ENCODE measurements at places on chromosomes 5 and 9.

DNA sequence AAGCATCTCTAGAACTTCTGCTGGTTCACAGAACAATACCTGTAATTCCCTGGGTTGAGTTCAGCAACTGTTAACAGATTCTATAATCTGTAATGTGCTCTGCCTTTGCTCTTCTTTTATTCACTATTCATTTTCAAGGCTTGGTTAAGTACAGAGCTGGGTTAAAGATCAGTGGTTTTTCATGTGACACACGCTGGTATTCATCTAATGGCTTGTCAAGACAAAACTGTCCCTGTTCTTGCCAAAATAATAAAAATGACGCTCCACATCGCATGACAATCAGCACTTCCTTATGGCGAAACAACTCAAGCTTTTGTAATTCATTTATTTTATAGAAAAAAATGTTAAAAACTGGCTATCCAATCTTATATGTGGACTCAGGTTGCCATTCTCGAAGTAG is 137.9 kb downstream of the BNC2 start:
- no peak for DNase-seq

- DNase-seq: no peak
Observed at GRCh38 chr5:110070836-110071235, 381.1 kb downstream of the MAN2A1 start.

DNA sequence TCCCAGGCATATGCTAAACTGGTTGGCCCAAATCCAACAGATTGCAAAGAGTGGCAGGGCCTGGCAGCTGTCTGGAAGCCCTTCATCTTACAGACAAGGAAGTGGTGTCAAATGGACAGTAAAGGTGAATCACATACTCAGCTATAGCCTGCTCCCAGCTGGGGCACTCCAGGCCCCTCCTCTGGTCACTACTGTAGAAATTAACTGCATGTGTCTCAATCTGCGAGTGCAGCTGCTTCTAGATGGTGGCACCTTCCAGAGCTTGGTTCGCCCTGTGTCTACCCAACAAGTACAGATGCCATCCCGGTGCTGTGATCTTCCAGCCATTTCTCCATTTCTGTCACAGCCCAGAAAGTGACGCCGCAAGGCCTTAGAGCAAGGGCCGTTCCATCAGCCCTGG is 50.2 kb downstream of the OTULIN start:
- no peak for DNase-seq

- DNase-seq: no peak
Observed at GRCh38 chr5:116652903-116653302, 78.3 kb upstream of the SEMA6A start.

GRCh38 chr9:72650206-72650605 is 128.8 kb downstream of the TMC1 start:
- DNase-seq: no peak

DNA sequence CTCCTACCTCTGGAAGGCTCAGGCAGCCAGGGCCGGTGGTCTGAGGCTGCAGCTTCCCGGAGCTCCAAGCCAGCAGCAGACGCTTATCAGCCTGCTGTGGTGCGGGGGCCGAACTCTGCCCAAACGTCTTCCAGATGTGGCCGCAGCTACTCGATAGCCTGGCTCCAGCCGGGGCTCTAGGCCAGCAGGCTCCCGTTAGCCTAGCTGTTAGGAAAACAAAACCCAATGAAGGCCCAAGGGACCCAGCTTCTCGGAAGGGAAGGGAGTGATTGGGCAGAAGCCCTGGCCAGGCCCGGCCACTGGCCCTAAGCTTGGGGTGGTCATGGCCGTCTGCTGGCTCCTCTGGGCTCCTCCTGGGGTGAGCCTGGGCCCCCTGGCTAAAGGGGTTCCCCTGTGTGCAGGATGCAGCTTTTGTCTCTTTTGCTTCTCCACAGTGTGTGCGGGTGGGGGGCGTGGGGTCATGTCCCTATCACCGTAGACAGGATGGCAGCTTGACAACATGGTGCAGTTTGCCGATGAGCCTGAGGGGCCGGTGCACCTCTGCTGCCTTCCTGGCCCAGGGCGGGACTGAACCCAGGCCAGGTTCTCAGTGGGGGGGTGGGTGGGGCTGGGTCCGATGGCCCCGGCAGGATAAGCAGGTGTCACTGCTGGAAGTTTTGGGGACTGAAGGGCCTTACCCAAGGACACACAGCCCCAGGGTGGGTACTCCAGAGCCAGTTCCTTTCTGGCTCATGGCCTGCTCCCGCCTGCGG is 18.7 kb downstream of the MYMK start:
- no peak for DNase-seq

DNA sequence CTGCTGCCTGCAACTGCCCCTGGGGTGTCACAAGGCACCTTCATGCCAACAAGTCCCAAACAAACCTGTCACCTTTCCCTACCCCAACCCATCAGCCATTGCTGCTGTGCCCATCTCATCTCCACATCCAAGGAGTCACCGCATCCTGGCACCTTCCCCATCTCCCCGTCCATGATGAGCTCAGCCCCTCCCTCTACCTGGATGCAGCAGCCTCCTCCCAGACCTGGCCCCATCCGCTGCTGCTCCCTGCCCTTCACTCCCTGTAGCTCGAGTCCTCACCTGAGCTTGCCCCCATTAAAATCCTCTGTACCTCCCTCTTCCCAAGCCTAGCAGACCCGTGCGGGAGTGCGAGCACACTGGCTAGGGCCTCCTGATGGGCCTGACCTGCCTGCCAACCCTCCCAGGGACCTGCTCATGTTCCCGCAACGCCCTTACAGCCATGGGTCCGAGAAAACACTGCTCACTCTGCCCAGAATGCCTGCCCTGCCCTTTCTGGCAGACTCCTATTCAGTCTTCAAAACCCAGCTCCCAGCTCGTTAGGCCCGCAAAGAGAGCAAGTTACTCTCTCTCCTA is 110.6 kb downstream of the ADAMTS2 start:
- no peak for DNase-seq

GRCh38 chr5:117999939-118000549 is 988.3 kb downstream of the DTWD2 start:
- no peak for DNase-seq

- no peak for DNase-seq
Observed at GRCh38 chr5:14465116-14465515, 116.5 kb upstream of the OTULINL start.

DNA sequence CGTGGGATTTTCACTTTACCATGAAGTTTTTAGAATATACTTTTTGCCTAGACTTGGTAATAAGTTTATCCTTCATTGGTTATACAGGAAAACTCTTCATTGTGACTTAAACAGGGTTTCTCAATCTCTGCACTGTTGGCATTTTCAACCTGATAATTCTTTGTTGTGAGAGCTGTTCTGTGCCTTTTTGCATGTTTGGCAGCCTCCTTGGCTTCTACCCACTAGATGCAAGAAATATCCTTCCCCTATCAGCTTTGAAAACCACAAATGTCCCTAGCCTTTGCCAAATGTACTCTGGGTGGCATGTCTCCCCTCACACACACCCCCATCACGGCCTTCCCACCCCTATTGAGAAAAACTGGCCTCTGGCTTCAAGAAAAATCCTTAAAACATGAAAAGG is 180.9 kb downstream of the ESM1 start:
- DNase-seq: no peak

DNA sequence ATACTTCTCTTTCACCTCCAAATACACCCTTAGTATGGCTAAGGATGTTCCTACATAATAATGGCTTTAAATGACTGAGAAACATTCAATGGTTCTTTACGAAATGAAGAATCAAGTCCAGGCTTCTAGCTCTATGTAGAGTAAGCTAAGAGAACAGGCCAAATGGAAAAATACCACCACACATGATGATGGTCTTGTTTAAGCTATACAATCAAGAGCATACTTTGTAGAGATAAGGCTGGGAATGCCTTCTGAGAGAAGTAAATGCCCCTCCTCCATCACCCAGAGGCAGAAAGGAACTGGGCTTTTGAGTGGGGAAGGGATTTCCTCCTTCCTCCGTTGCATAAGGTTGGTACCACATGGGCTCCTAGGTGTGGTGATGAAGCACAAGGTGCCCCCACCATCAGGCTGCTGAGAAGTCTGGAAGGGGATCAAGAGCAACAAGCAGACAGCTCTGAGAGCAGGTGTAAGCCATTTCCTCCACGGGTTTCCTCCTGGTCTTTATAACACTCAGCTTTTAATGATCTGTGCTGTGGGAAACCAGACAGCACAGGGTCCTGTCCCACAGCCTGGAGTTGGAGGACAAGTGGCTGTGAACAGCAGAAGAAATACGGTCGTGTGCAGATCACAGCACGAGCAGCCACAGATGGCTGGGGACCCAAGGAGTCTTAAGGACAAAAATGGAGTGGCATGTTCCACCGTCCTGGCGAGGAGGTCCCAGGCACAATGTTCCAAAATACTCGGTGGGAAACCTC is 396.9 kb downstream of the CTNND2 start:
- DNase-seq: no peak

DNA sequence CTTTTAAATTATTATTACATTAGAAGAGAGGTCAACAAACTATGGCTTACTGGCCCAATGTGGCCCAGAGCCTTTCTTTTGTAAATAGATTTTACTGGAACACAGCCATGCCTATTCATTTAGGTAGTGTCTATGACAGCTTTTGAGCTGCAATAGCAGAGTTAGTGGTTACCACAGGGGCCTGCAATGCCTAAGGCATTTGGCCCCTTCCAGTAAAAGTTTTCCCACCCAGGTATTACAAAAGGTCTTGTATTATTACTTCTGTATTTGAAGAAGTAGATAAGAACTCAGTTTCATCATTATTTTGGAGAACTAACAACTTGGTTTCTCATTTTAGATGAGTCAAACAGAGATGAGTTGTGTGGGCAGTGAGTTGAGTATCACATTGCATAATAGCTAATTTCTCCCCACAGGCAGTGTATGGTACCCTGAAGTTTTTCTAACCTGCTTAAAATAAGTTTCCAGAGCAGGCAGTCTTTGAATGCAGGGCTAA is 9.5 kb downstream of the MTRR start:
- DNase-seq: no peak

DNA sequence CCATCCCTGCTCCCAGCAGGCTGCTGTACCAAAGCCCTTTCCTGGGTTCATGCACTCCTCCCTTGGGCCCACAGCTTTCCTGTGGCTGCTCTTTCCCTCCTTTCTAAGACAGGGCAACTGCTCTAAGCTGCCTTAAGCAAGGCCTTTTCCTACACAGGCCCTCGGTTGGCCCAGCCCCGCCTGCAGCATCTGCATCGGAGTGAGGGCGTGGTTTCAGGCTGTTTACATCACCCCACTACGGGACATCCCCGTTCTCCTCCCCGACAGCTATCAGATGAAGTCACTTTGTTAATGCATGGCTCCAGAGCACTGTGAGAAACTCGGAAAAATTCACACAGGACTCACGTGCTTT is 3.4 kb downstream of the DPH7 start:
- DNase-seq: no peak

DNA sequence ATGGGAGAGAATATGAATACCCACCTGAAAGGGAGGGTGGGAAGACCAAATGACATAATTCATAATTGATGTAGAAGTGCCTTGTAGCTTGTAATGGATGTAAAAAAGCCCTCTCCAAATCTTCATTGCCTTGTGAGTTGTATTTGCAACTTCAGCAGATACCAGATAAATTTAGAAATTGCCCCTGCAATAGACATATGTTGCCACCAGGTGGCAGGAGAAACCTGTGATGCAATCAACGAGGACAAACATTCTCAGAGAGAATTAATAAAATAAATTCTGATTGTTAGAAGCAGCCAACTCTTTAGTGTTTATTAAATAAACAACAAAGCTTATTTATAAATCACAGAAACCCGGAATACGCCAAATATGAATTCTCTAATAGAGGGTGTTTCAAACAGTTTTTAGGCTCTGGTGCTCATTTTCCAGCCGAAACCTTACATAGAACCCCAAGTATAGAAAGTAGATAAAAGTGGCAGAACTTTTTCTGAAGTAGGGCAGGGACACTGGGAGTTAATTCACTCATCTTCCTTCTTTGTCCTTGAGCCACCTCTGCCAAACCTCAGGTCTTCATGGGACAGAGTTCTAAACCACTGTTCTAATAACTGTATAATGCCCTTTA is 147.8 kb downstream of the TMEM38B start:
- no peak for DNase-seq

DNA sequence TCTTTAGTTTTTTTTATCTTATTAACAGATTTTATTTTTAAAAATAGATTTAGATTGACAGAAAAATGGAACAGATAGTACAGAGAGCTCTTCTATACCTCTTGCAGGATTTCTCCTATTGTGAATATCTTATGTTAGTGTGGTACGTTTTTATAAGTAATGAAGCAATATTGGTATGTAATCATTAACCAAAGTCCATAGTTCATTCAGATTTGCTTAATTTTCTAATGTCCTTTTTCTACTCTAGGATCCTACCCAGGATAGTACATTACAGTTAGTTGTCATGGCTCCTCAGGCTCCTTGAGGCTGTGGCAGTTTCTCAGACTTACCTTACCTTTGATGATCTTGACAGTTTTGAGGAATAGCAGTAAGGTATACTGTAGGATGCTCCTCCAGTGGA is 30.4 kb downstream of the PPP2R2B start:
- DNase-seq: no peak

- DNase-seq: no peak
Observed at GRCh38 chr9:129953736-129954135, 89.3 kb downstream of the FNBP1 start.

DNA sequence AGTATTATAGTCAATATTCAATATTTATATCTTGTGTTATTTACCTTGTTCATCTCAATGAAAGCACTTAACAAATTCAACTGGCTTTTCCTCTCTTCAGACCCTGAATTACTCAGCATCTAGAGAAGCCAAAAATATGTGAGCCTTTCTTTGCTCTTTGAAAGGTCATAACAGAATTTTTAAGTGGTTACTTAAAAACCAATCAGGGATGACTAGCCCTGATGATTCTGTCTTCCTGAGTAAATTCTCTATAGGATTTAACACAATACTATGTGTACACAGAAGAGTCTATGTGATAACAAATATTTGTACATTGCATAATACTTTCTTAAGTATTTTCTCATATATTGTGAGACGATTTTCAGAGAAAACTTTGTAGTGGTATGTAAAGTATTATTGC is 546.3 kb downstream of the MAT2B start:
- DNase-seq: no peak

DNA sequence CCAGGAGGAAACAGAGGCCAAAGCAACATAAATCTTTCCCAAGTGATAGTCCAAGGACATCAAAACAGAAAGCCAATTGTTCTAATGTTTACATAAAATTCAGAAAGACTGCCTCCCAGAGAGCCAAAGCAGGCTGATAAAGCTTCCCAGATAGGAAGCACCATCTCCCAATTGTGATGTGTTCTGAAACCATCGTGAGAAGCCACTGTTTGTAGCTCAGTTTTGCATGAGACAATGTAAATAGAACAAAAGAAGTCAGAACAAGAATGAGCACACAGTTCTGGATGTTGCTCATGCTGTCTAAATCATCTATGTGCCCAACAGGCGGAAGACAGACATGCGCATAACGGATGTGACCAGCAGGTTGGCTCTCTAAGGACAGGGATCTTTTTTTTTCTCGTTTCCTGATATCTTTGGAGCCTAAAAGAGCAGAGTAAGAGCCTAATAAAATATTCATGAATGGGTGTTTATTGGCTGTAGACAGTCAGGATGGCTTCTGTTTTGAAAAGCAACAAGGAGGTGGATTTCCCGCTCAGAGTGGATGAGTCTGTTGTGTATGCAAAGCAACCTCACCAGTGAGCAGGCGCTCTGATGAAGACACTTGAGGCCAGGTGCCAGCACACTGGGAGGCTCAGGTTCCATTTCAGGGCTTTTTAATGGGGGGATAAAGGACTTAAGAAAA is 113.6 kb downstream of the GNA14 start:
- DNase-seq: no peak

GRCh38 chr9:9945966-9946365 is 666.8 kb downstream of the PTPRD start:
- no peak for DNase-seq

All from activated CD4-positive, CD25-positive, alpha-beta regulatory T cell treated with anti-CD3 and anti-CD28 coated beads, Interleukin-2, amount 50 U/mL, for 16 hours (primary cell).